ENCODE measurements at places on chromosomes 6 and 20.

DNA sequence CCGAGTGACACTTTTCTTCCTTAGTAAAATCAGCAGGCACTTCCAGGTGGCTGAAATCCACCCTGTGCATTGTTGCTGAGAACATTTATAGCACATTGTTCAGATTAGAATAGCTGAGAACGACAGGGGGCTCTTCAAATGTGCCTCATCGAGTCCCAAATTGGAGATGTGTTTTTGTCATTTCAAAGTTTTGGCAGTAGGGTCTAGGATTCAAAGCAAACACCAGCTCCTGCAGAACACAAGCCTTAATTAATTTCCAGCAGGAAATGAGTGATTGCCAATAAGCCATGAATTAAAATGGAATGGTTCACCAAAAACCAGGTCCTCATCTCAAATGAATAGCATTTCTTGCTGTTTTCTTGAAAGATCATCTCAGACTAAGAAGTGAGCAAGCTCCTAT lies 171.6 kb downstream of the PLCB1 start:
- peak; percentile 49 for DNase-seq

DNA sequence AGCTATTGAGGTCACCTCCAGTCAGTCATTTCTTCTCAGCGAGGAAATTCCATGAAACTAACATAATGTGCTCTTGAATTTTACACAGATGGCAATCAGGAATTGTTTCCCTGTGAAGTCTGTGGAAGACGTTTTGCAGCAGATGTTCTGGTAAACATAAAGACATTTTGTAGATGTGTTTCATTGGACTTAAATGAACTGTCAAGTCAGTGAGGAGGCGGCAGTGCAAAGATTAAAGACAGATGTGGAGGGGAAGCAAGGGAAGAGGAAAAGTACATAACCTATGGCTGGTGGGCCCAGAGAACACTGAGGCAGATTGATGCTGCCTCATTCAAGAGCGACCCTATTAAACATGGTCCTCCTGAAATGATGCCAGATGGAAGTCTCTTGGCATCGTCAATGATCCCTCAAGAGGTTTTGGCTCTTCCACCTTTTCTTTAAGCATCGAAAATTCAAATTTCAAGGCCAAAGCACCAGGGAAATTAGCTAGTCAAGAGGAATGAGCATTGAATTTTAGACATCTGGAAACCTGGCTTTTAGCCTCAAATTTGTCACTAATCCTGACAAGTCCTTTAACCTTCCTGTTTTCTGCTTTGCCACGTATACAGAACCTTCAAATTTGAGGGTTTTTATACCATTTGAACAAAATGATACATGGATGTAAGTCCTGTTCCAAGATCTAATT lies 20.1 kb downstream of the ZC2HC1B start:
- DNase-seq = no peak

GRCh38 chr6:104409913-104410312 lies 449.8 kb downstream of the HACE1 start:
- DNase-seq = no peak

DNA sequence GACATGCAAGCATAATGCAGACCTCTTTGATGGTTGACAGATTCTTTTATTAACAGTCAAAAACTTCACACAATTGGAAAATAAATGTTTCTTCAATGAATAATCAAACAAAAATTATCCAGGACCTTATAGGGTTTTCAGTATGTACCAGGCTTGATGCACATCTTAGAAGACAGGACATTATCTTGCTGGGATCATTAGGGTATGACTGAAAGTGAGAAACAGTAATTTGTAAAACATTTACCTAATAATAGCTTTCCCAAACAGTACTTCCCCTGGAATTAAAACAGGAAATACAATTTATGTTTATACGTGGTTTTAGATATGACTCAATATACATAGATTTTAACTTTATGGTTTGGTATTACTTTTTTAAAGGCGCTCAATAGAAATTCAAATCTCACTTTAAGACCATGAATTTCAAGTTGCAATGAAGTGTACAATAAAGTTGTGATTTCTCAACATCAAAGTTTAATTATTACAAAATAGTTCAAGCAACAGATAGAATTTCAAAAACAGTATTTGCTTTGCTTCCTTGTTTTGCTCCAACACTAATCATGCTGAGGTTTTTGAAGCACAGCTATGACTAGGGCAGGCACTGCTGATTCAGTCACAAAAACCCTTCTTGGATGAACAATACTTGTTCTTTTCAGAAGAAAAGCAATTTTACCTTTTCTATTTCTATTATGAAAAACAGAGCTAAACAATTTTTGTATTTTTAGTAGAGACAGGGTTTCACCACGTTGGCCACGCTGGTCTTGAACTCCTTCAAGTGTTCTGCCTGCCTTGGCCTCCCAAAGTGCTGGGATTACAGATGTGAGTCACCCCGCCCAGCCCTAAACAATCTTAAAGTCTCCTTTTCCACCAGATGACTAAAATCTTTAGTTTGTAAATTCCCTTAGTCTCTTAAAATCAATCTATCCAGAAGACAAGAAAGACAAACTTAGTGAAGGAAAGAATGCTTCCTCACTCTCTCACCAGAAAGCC lies 13.7 kb downstream of the SOD2 start:
- DNase-seq = no peak

DNA sequence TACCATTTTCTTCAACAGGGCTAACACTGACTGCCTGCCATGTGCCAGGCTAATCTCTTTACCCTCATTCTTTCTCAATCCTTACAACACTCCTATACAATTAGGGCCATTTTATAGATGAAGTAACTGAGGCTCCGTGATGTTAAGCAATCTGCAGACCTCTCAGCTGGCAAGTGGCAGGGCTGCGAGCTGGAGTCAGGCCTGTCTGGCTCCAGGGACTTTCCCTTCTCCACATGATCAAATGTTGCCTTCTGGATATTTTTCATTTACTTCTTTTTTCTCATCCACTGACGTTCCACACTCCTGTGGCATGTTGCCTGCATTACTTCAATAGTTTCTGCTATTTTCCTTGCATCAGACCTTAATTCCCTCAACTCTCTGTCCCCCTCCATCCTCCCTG lies 55.2 kb upstream of the TAGAP start:
- DNase-seq = no peak

GRCh38 chr6:14626556-14626955 lies 509.0 kb downstream of the CD83 start:
- no peak for DNase-seq

DNA sequence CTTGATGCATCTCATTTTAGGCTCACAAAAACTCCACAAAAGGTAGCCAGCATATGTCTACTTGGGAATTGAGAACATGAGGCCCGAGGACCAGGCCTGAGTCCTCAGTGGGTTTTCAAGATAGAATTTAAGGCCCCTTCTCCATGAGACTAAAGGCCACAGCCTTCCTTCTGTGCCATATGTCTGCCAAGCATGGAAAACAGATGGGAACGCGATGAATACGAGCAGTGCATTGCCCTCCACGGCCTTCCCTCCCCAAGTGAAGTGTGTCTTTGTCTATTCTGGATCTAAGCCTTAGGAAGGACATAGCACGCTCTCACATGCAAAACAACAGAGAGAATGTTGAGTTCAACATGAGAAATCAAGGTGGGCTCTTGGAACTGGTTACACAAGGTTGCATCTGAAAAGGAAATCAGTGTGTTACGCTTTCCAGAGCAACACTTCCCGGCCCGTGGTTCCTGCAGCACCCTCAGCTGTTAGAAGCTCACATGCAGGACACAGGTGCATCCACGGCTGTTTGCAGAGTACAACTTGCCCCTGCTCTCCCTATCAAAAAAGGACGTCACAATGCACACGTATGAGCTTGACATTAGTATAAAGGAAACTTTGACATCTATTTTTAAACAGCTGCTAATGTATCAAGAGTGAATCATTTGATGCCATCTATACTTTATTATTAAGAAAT lies 229.9 kb downstream of the NRN1 start:
- DNase-seq = no peak

GRCh38 chr6:20409427-20409971 lies 7.8 kb downstream of the E2F3 start:
- DNase-seq = no peak

GRCh38 chr6:155534678-155535077 lies 79.0 kb upstream of the NOX3 start:
- no peak for DNase-seq

GRCh38 chr20:37827605-37828004 lies 75.3 kb upstream of the VSTM2L start:
- no peak for DNase-seq

DNA sequence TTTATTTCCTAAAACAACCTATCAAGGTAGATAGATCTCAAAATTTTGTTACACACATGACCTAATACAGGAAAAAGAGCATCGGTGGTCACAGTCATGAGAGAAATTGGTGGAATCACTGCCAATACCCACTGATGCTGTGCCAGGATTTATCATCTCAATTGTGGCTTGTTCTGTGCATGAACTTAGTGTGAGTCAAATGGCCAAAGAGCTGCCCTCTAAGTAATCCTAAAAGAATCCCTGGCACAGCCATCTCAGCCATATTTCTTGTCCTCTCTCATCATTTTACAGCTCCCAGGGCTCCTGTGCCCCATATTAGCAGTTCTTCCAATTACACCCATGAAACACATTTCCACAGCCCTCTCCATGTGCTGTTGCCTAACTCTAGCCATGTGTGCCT lies 6.1 kb downstream of the GSTA5 start:
- DNase-seq = no peak

- DNase-seq = peak; percentile 80
Observed at GRCh38 chr6:25556516-25556915, 95.5 kb upstream of the SCGN start.

Measured in NCI-H1417 (cell line).